ENCODE measurements at places on chromosomes 11 and 22.

DNA sequence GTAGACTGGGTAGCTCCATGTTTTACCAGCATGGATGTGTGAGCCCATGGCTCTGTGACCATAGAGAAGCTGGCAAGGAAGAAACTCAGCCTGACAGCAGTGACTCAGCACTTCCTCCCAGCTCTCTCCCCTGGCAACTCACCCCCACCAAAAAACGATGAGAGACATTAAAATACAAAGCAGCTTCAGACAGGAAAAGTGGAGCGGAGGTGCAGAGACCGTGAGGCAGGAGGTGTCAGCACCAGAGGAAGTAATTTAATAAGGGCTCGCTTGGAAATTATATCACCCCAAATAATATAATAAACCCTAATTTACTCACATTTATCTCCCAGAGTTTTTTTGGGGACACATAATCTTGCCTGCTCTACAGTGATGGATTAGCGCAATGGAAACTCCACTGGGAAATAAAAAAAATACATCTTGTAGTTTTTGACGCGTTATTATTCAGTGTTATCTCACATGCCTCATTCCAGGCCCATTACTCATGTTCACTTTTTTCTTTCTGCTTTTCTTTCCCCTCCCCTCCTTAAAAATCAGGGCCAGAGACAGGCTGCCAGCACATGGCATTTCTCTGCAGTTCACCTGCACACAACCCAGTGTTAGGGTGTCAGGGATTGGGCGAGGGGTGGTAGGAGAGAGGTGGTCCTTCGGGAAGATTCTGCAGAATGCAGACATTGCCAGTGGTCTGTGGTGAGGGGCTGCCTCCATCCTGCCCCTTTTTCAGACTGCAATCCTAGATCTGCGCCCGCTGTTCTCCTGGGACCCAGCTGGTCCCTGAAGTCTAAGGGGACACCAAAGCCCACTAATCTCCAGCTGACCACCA, 170.8 kb downstream of the BUD13 start:
- no peak for DNase-seq

- DNase-seq = no peak
Measured at GRCh38 chr11:134642206-134642605, 230.2 kb upstream of the B3GAT1 start.

- no peak for DNase-seq
Measured at GRCh38 chr11:7639643-7640025, 33.7 kb downstream of the CYB5R2 start.

DNA sequence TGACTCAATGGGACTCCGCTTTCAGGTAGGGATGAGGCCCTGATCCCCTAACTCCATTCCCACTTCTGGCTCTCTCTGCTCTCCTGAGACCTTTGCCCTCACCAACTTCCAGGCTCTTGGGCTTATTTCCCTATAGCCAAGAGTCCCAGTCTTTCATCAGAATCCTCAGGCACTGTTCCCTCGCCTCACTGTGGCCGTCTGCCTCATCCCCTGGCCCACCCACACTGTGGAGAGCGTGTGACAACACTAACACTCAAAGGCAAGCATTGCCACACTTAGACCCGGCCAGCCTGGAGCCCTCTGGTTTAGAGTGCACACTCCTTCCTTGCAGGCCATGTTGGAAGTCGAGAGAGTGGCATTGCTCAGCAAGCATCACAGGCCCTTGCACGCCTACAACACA, 27.0 kb downstream of the SERPINH1 start:
- no peak for DNase-seq

DNA sequence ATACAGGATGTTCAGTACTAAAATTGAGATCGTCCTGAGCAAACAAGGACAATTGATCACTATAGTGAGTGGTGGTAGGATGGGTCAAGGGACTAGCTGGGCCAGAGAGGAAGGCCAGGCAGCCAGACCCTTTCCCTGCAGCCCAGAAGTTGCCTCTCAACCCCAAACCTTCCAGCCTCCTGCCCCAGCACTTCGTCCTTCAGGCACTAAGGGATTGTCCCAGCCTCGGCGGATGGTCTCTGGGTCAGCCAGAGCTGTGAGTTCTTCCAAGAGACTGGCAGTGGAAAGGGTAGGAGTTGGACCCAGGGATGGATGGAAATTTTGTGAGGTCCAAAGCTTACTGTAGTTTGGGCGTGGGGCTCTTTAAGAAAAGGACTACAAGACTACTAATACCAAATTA, 3.6 kb upstream of the LMO1 start:
- DNase-seq = no peak

DNA sequence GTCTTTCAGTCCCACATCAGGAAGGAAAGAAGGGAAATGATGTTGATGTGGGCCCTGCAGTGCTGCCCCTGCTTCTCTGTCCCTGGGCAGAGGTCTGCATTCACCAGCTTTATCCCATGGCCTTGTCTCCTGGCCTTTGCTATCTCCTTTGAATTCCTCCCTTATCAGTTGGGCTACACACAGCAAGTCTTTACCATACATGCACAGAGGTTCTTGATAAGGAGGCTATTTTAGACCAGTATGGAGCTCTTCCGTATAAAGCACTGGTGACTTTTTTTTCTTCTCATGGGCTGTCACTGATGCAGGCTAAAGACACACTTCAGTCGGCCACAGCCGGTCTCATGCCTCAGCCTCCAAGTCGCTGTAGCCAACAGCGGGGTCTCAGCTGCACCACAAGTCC, 20.2 kb downstream of the MYO18B start:
- DNase-seq = no peak

- DNase-seq = no peak
Measured at GRCh38 chr22:23085785-23086184, 15.5 kb downstream of the GNAZ start.

GRCh38 chr11:5380740-5381342, 2.8 kb upstream of the OR51M1 start:
- no peak for DNase-seq

DNA sequence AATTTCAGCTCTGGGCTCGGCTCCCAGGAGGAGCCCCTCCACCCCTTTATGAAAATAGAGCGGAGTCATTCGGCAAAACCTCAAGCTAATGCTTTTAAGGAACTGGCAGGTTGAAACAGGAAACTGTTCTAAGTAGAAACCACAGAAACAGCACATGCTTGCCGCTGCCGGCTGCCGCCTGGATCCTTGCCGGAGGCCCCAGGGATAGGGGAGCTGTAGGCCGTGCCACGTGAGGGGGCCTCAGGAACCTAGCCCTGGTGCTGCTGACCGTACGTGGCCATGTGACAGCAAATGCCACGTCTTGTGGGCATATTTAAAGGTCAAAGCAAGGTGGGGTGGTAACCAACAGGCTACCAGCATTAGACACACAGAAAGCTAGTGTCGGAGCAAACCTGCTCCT, 77.9 kb upstream of the TIMP3 start:
- no peak for DNase-seq

GRCh38 chr11:125481531-125481930, 14.5 kb downstream of the FEZ1 start:
- DNase-seq = no peak

DNA sequence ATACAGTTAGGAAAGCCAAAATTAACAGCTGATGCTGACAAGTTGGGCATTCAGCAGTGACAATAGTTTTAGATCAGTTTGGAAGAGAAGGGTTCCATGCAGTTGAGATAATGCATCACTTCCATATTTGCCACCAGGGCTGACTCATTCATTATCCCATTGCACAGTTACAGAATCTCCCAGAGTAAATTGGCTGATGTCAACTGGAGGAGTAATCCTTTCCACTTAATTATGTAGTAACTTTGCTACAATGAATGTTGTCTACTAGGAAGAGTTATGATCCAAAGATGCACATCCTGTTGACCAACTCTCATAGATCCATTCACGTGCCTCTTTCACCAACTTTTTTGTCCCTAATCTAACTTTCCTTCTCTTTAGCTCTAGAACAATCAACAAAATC, 123.3 kb upstream of the LUZP2 start:
- DNase-seq = no peak

DNA sequence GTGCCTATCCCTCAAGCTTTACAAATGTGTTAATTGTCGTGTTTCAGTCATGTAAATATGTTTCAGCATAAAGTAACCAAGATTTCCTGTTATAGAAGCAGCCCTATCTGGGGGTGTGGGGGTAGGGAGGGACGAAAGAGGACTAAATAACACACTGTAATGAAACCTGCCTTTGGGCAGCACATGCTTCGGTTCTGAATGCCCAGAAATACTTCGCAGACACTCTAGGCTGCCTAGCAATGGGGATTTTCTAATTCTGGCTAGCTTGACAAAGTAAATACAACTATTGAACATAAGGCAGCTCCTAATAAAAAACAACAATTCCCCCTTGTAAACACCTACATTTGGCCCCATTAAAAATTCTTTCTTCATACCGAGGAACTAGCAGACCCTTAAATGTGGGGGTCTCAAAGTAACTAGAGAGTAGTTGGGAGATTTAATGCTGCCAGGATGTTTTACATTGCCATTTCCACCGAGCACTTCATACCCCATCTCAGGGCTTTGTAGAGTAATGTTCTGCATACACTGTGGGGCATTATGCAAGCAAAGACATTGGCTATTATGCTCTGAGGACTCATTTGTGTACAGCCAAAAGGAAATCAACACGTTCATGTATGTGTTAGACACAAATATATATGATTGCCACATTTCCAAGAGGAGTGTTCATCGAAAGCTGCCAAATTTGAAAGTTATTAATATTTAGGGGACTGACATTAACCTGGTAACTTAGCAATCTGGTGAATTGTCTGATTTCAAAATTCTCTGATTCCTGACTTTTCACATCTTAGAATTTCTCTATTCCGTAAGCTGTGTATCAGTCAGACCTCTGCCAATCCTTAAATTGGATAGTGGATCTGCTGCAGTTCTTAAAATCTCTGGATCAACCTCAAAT, 42.1 kb downstream of the PAX6 start:
- no peak for DNase-seq

GRCh38 chr11:27394781-27395228, 31.8 kb upstream of the CCDC34 start:
- DNase-seq = no peak

GRCh38 chr11:76148941-76149613, 57.2 kb downstream of the WNT11 start:
- no peak for DNase-seq

GRCh38 chr22:48673806-48674500, 1153.7 kb downstream of the BRD1 start:
- DNase-seq = no peak

DNA sequence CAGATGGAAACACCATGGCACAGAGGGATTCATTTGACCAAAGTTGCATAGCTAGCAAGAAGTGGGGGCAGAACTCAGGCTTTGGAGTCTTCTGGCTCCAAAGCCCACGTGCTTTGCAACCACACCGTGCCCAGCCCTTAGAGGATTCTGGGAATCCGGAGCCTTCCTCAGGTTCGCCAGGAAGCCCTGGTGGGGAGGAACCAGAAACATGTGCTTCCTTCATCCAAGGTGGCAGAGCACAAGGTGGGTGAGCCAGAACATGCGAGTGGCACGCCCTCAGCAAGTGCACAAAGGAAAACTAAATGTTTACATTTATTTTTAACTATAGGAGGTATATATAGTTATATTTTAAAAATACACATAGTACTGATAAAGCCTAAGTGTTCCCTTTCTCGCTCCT, 151.9 kb upstream of the NECTIN1 start:
- no peak for DNase-seq

- peak; percentile 41 for DNase-seq
Measured at GRCh38 chr11:34356913-34357700, 703 bp downstream of the ABTB2 start.

DNA sequence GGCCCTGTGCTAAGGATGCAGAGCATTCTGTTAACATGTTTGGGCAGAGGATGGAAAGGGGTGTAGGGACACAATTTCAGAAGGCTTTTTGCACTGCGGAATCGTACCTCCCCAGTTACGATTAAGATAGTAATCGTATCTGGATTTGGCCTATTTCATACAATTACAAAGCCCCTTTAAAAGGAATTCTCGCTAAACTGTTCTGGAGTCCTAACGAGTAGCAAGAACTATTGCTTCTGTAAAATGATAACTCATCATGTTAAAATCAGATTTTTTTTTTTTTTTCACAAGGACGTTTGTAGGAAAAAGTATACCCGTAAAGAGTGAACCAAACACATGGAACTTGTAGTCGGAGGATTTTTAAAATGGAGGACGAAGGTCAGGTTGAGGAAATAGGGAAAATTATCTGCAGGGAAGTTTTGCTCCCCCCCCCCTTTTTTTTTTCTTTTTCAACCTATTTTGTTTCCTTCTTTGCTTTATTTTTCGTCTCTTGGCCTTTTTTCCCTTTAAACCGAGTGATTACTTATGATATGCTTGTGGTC, 934 bp downstream of the HSD17B12 start:
- no peak for DNase-seq

DNA sequence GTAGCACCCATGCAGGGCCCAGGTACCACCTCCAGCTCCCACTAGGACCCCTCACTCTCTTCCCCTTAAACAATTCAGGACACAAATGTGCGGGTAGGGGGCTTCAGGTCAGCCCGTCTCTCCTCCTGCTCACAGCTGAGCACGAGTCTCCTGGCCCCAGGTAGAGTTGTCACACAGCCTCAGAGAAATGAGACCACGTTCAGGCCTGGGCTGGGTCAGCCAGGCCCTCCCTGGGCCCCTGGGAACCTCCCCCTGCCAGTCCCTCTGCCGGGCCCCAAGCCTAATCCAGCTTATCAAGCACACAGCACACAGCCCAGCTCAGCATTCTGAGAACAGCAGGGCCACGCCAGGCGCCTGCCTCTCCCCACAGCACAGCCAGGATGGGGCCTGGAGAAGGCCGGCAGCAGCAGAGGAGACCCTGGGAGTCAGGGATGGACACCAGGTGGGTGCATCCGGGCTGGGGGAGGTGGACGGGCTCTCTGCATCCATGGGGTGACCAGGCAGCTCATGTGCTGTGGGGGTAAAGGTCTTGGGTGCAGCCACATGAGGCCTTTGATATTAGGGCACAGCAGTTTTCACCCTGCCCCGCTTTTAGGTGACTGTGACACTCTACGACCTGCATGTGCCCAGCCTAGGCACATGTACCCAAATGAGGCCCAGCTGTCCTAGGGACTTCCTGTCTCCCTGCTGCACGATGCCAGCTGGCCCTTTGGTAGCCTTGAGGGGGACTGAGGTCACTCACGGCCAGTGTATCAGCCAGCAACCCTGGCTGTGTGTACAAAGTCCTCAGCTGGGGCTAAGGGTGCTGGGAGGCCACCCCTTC, 87.0 kb downstream of the MORC2 start:
- no peak for DNase-seq

DNA sequence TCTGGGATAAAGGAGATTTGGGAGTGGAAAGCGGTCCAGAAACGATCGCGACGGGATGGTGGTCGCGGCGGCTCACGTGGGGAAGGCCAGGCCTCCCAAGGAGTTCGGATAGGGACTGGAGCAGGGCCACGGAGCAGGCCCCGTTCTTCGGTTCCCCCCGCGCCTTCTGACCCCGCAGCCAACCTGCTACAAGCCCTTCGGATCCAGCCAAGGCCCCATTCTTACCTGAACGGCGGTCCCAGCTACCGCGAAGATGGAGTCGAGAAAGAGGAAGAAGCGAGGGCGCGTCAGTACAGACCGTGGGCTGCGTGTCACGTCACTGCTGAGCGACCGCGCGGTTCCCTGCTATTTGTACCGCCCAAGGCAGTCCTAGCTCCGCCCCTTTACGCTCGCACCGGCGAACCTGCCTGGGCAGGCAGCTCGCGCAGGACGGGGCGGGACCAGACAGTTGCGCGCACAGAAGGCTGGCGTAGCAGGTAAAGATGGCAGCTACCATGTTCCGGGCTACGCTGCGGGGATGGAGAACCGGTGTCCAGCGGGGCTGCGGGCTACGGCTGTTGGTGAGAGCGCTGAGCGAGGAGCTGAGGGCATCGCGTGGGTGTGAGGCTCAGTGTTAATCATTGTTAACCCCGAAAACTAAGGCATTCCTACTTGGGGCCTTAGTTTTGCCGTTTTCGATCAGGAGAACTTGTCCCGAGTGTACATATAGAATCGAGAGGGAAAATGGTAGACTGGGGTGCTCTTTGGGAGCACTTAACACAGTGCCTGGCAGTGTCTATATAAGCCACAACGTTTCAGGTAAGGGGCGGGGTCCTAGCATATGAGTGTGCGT, at the start of the genes FAU and MRPL49:
Gene FAU (minus strand): TSS at position 270 of the 832 bp plus-strand sequence. CDS start 321 bp downstream, outside the sequence.
Gene MRPL49 (plus strand): TSS at position 457 of the 832 bp plus-strand sequence. CDS start 26 bp downstream, at position 483.
- DNase-seq = peak; percentile 99
